Activated CD8-positive, alpha-beta memory T cell treated with anti-CD3 and anti-CD28 coated beads, Interleukin-2, amount 50 U/mL, for 48 hours (primary cell): ENCODE measurements at places on chromosomes 7 and 10.

GRCh38 chr7:47661051-47661714 lies 79.3 kb upstream of the TNS3 start:
- DNase-seq = no peak

- no peak for DNase-seq
These were observed 27.4 kb upstream of the GOLGA7B start for GRCh38 chr10:97822261-97822687.

- DNase-seq = no peak
These were observed 310.6 kb upstream of the PLXDC2 start for GRCh38 chr10:19505320-19506312.

- DNase-seq = no peak
These were observed 115.6 kb downstream of the CDK6 start for GRCh38 chr7:92720604-92721350.

- no peak for DNase-seq
These were observed 627.9 kb downstream of the PARD3 start for GRCh38 chr10:34187201-34187600.

GRCh38 chr10:63760708-63761047 lies 239.5 kb downstream of the REEP3 start:
- DNase-seq = no peak

DNA sequence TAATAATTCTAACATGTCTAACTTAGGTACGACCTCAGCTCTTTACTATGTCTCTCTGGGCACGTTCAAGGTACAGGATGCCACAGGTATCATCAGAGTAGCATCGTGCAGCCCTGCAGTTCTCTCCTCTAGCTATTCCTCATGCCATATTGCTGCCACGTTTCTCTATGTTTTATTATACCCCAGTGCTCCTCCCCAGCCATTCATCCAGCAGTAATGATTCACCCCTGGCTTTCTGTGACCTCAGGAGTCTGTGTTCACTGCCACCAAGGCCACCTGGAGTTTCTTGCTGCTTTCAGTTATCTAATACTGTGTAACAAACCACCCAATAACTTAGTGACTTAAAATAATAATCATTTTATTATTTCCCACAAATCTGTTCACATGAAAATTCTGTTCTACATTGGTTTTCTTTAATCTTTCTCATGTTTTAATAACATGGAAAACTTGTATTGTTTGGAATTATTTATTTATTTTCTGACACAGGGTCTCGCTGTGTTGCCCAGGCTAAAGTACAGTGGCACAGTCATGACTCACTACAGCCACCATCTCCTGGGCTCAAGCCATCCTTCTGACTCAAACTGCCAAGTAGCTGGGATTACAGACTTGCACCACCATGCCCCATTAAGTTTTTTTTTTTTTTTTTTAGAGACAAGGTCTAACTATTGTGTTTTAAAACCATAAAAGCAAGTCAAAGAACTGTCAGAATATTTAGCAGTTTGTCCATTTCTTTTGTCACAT lies 21.8 kb downstream of the REEP3 start:
- DNase-seq = no peak

DNA sequence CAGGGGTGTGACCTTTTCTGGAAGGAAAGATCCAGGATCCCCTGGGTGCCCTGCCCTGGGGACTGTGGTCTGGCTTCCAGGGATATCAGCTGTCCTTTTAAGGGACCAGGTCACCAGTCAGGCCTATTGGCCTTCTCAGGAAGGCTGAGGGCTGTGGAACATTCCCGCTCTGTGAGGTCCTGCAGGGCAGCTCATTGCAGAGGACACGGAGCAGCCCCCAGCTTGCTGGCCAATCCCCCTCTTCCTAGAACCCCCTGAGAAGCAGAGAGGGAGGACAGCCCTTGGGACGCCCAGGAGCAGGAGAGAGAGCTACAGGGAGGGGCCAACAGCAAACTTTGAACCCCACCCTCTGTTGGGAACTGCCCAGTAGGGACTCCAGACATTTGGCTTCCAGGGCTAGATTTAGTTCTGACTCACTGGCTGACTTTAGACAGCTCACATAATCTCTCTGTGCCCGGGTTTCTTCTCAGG lies 67.9 kb upstream of the COL13A1 start:
- no peak for DNase-seq

DNA sequence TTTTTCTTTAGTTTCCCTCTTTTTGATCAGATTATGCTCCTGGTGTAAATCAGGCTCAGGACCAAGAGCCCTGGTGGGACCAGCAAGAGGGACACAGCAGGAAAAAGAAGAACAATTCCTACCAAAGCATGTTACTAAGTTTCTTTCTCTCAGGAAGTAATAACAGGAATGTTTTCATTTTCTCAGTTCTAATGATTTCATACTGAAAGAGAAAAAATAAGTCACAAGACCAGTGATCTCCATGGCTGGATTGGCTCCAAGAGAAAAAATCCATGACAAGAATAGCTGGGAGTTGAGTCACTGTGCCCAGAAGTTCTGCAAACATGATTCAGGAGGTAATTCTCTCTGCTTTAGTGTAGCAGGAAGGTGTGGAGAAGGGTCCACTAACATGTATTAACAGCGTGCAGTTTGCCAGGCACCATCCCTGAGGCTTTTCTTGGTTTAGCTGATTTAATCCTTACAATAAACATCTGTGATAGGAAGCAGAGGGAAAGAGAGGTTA lies 23.8 kb upstream of the IFIT2 start:
- DNase-seq = no peak

- no peak for DNase-seq
These were observed 7.9 kb upstream of the FAM170B start for GRCh38 chr10:49141541-49142332.
